ENCODE measurements at places on chromosomes 12 and 14.
A peak's percentile ranks its signal among the peaks of the same experiment; 100 is the strongest.

- no peak for DNase-seq
Measured at GRCh38 chr14:102868956-102869547, 53.4 kb upstream of the AMN start.

GRCh38 chr12:52673217-52673616 lies 7.0 kb downstream of the KRT1 start:
- DNase-seq, result no peak

GRCh38 chr12:15777355-15778012 lies 11.7 kb downstream of the EPS8 start:
- no peak for DNase-seq

DNA sequence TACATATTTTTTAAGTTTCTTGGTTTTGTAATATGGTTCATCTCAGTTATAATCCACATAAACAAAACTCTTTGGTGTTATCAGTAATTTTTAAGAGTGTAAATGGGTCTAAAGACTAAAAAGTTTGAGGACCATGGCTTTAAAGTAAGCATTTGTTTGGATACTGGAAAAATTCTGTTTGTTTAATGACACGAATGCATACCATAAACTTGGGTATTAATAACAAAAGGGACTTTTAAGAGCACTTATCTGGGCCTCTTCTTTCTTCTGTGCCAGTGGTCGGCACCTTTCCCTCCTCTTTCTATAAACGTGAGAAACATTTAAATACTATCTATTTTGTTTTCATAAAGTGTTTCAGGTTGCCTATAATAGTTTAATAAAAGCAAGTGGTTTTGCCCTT lies 47.4 kb downstream of the SAMD4A start:
- no peak for DNase-seq

GRCh38 chr12:29398495-29398894 lies 17.5 kb upstream of the ERGIC2 start:
- no peak for DNase-seq

DNA sequence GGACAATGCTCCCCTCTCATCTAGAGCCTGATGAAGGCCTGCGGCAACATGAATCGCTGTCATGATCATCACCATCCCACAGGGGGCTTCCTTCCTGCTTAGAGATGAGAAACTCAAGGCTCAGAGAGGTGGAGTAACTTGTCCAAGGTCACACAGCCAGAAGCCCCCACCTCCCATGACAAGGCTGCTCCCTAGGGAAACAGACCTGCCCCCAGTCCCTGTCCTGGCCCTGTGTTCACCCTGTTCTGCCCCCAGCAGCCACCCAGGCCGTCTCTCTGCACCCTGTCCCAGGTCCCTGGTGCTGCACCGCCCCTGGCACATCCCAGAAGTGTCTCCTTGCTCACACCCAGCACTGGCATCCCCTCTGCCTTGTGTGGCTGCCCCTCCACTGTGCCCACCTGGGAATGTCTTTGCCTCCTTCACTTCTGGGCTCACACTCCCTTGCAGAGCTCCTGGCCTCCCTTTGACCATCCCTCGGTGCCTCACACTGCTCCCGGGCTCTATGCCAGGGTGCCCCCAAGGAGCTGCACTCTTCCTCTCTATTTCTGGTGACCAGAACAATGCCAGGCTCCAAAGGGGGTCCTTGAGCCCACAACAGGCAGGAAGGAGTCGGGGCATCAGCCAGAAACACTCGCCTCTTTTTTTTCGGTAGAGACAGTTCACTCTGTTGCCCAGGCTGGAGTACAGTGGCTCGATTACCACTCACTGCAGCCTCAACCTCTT lies 70.5 kb downstream of the BCL11B start:
- peak; percentile 54 for DNase-seq

DNA sequence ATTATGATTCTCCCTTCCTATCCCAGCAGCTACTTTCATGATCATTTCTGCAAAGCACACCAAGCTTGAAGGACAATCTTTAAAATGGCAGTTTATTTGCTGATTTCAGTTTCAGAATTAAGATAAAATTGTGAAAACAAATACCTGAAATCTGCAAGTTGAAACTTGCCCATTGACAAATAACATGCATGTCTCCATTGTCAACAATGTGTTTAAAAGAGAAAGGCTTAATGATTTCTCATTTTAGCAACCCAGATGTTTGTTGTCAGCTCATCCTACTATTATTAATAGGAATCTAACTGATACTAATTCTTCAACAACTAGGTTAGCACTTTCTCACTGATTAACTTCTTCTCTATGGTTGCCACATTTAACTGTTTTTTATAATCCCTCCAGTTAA lies 474.6 kb downstream of the PRKD1 start:
- DNase-seq, result peak; percentile 31

DNA sequence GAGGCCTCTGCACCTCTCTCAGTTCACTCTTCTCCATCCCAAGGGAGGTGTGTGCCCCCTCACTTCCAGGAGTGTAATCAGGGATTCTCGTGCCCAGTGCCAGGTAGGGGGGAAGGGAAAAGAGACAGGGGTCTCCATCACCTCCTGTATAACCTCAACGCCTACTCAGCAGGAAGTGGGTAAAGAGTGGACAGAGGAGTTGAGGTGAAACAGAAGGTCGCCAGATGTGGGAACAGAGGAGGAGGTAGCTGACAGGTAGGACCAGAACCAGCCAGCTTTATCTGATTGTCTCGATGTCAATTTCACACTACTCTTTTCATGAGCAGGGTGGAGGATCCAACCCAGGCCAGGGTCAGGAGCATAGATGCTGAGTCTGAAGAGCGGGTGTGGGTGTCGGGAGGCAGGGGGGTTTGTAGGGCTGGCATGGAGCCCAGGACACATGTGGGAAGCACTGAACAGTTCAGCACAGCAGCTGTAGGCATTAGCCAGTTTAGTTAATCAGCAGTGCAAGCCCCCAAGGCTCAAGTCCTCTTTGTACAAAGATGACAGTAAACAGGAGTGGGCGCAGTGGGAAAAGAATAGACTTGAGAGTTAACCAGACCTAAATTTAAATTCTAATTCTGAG lies 213.5 kb downstream of the PELI2 start:
- DNase-seq, result peak; percentile 32

GRCh38 chr14:91516663-91517388 lies 6.7 kb upstream of the PPP4R3A start:
- no peak for DNase-seq

All from NCI-H1694 (cell line).